ENCODE measurements at places on chromosomes 16 and 17.

DNA sequence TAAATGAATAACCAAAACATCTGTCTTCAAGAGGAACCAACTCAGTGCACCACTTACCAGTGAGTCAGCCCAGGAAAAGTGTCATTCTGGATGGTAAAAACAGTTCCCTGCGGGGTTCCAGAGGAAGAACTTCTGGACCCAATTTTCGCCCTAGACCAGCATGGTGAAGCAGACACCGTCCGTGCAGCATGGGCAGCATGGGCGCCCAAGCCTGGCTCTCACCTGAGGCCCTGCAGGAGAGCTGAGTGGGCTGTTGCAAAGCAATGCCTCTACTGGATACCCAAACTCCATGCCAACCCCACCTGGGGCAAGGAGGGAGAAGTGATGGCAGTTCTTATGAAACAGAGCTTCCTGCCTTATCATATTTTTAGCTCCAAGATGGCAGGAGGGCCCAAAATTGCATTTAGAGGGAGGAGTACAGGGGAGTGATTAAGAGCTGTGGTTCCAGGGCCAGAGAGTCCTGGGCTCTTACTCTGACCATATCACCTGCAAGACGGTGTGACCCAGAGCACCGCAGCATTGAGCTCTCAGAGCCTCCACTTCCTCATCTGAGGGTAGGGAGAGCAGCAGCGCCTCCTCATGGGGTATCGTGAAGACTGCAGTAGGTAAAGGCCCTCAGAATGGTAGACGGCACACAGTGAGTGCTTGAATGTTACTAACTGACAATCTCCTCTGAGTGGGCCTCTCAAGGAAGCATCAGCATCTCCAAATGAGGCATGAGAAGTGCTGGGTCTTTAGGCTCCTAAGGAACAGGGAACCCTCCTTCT, 16.6 kb upstream of the INPP5K start:
- DNase-seq: no peak

- DNase-seq: no peak
These were observed 62.1 kb downstream of the SRL start for GRCh38 chr16:4179763-4180260.

DNA sequence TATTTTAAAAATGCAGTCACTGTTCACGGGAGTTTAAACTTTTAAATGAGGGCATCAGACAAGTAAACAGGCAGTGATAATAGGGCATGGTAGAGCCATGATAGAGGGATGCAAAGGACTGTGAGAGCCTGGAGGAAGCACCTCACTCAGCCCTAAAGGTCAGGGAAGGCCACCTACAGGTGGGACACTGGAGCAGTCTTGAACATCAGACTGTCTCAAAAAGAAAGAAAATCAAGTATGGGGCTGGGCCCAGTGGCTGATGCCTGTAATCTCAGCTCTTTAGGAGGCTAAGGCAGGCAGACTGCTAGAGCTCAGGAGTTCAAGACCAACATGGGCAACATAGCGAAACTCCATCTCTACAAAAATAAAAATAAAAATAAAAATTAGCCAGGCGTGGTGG, 31.0 kb upstream of the DHRS7B start:
- no peak for DNase-seq

GRCh38 chr17:39009581-39010001, 42.4 kb upstream of the FBXO47 start:
- no peak for DNase-seq

DNA sequence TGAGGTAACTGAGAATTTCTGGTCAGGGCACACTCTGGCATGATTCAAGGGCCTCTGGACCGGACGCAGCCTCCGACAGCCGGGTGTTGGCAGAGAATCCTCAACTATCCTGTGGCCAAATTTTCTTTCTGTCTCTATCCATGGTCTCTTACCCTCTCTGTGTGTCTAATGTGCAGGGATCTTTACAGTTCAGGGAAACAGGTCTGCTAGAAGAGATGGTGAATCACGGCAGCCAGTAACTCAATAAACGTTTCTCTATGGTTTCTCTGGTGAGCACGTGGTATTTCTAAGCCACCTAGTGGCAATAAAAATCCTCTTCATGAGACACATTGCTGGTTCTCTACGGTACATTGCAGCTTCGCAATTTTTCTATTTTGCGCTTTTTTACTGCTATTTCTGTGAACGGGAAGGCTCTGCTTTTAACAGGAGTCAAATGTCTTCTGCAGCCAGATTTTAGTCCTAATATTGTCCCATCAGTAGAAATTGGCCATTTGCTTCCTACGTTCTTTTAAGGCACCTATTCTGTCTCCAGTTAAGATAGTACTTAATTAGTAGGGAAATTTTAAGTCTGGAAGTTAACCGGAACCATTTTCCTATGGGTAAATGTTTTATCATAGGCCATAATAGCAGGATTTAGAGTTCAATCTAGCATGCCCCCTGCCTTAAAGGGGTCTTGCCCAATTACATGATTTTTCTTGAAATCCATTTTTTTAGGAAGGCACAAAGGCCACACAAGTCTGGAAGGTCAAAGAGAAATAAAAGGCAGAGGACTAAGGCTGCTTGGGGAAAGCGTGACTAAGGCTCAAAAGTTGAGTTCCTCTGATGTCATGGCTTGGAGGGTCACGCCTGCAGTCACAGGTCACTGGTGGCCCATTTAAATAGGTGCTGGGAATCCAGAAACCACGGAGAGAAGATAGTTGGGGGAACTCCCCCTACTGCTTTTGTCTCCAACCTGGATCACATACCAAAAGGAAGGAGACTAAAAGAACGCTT, 31.5 kb downstream of the QPRT start:
- DNase-seq: no peak

GRCh38 chr16:65071433-65072311, 50.2 kb downstream of the CDH11 start:
- no peak for DNase-seq

DNA sequence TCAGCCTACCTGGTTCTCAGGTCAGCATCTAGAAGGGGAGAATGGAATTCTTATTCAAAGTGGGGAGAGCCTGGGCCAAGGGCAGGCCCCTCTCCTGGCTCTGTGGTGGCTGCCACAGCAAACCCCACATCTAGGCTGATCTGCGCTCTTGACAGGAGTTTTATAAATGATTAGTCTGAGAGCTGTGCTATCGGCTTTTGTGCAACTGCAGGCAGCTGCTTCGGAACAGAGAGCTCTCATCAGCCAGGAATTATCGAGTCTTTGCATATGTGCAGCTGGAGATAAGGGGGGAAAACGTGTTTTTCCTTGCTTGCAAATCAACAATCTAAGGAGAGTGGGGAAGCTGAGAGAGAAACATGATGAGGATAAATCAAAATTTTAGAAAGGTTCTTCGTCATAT, 91.7 kb downstream of the HS3ST3A1 start:
- no peak for DNase-seq

- no peak for DNase-seq
These were observed 360.2 kb upstream of the HSBP1 start for GRCh38 chr16:83447560-83447959.

DNA sequence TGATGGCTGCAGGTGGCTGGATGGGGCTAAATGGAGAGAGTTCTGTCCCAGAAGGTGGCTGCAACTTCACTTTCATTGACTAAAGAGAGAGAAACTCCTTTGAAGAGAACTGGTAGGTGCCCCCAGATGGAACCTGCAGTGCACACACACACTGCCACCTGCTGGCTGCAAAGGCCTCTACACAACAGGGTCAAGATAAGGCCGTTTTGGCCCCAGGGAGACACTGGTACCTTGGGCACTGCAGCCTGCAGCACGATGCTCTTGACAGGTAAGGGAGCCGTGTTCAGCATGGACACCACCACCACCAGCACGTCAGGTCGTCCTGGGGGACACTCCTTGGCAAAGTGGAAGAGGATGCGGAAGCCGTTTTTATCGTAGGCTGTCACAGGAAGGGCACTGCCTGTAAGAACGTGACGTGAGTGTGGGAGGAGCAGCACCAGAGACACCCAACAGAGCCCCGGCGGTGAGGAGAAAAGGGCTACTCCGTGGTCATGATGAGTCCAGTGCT, 22.7 kb downstream of the GGA3 start:
- DNase-seq: peak; percentile 19

- DNase-seq: no peak
These were observed 7.2 kb downstream of the UBFD1 start for GRCh38 chr16:23564575-23565363.
